ENCODE measurements at places on chromosomes 6 and 20. TPM values are rescaled to one million over a fixed set of nuclear protein-coding genes. Genes with fewer than 3 reads are reported as not detected.

DNA sequence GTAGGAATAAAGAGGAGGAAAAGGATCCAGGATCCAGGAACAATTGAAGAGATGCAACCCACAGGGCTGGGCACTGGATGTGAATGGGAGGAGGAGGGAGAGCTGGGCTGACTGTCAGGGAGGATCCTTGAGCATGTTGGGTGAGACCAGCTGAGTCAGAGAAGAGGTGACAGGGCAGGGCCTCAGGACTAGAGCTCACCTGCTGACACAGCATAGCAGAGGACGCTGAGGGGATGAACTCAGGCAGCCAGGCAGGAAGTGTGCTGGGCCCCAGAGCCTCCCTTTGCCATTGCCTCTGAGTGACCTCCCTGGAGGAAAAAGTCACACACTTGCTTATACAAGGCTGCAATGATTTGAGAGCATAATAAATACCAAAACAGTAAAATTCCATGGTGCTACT lies 72.3 kb downstream of the ZNF133 start:
- no peak for DNase-seq

- DNase-seq, result no peak
Observed at GRCh38 chr6:453152-453551, 61.6 kb downstream of the IRF4 start.

GRCh38 chr20:22861231-22861980 lies 173.7 kb upstream of the SSTR4 start:
- no peak for DNase-seq

DNA sequence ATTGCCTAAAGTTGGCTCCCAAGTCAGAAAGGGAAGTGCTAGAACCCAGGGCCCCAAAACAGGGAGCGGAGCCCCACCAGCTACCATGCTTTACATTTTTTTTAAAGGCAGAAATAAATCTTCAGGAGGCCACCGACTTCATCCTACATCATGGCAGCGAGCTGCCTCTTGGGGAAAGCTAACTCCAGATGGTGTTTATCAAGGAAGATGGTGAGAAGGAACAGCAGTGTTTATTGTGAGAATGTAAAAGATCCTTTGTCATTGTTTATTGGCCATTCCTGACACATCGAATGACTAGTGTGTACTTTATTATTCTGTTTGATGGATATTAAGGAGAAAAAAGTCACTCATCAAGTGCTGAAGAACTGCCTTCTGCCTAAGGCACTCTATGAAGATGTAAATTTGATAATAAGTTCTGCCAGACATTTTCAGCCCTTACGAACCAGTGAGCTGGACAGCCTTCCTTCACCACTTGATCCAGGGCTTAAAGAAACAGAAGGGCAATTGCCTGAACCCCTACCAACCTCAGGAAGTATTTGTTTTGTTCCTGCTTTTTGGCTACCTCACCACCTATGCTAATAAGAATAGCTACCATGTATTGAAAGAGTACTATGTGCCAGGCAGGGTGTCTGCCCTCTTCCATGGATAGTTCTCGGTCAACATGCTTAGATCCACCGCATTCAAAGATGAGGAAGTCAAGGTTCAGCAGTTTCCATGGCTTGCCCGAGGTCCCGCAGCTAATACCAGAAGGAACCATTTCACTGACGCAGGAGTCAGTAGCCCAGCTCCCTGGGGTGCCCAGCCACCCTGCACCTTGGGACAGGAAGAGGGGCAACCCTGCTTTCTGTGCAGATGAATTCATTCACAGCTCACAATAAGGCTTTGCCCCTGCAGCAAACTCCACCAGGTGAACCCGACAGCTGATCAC lies 194.7 kb upstream of the RREB1 start:
- DNase-seq, result no peak

DNA sequence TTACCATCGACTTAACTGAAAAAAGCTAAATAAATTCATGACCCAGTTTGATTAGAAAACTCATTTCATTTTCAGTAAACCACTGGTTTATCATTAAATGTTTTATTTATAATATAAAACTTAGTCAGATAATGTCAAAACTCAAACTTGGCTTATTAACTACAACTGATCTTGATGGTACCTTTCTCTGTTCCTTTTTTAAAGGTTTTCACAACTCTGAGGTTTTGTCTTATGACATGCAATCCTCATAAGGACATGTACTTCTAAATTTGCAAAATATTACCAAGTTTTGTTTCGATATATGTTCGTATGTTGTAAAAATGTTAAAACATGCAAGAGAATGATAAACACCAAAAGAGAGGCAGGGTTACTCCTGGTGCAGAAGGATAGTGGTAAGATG lies 82.5 kb upstream of the PDE10A start:
- DNase-seq, result no peak

GRCh38 chr20:651713-652614 lies 1.0 kb downstream of the SRXN1 start:
- DNase-seq, result peak; percentile 33

- no peak for DNase-seq
Observed at GRCh38 chr20:44745598-44746366, at the start of gene KCNK15. TSS of gene KCNK15 (plus strand) at chr20:44745865. CDS start at chr20:44745911, 46 bp downstream.

DNA sequence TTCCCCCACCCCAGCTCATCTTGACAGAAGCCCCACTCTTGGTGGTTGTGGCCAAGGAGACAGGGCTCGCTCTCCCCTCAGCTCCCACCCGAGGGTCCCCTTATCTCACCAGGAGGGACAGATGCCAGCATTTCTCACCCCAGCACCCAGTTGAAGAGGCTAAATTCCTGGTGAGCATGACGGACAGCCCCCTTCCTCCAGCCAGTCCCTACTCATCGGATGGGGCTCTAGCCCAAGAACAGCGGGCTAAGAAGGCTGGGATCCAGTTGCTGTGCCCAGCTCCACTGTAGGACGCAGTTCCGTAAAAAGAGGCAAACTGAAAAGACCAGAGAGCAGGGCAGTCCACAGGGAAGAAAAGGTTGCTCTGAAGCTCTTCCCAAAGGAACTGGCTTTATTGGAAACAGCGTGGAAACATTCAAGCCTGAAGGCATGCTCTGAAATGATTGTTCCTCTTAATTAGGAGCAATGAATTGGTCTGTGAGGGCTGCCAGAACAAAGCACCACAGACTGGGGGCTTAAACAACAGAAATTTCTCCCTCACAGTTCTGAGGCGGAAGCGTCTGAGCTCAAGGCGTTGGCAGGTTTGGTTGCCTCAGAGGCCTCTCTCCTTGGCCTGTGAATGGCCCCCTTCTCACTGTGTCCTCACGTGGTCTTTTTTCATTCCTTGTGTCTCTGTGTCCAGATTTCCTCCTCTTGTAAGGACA lies 17.9 kb upstream of the KIF25 start:
- no peak for DNase-seq

GRCh38 chr20:41223112-41223511 lies 85.8 kb downstream of the PLCG1 start:
- DNase-seq, result no peak

GRCh38 chr6:14703586-14703985 lies 542.3 kb upstream of the JARID2 start:
- DNase-seq, result no peak

DNA sequence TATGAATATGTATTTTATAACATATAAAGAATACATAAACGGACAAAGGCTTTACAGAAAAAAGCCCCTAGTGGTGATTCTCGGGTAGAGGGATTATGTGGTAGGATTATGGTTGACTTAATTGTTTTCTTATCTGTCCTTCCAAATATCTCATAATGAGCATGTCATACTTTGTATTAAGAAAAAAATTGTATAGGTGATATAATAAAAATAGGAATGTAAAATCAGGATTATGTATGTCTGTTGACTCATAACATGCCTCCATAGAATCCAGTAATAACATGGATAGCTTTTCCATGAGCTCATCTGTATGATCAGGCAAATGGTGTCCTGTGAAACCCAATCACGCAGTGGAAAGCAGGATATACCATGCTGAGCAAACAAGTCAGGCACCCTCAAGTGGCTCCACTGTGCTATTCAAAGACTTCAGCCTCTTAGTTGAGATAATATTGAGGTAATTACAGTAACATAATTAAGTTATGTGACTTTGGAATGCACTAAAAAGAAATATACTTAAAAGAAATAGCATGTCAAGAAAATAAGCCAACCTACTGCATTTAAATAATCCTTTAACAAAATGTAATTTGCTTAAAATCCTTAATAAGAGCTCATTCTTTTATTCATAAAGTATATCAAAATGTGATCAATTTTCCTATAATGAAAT lies 39.6 kb upstream of the PRELID3B start:
- peak; percentile 37 for DNase-seq

DNA sequence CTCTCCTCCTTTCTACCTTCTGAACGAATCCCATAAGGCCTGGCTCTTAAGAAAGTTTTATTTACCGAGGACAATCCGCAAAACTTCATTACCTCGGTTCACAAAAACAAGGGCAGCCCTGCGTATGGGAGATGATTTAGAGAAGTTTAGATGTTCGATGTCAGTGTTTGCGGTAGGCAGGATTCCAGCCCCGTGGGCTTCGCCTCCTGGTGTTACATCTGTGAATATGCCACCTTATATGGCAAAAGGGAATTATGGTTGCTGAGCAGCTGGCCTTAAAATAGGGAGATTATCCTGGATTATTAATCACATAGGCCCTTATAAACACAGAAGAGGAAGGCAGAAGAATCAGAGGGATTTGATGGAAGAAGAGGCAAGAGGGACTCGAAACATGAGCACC lies 21.1 kb downstream of the BMP6 start:
- DNase-seq, result no peak

GRCh38 chr6:47836639-47837038 lies 54.8 kb downstream of the OPN5 start:
- no peak for DNase-seq

DNA sequence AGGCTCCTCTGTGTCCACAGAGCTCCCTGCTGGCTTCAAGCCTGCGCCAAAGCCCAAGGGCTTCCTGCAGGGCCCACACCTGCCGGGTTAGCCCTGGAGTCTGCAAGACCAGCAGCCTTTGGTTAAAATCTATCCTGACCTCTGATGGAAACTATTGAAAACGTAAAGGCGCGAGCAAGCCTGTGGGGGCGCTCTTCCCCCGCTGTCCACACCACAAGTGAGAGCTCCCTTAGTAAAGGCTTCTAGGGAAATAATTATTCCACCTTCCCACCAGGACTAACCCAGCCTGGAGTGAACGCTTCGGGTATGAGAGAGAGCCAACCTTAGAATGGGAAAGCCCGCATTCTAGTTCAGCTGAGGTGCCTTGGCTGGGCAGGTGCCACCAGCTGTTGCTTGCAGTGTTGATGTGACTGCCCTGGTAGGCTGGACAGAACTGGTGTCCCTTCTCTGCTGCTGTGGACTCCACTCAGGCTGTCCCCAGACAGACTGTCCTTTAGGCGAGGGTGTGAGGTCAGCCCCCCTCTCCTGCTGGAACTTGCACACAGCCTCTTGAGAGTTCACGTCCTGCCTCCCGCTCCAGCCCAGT lies 68.7 kb downstream of the SYTL3 start:
- DNase-seq, result peak; percentile 45

GRCh38 chr6:87791029-87791428 lies 89.0 kb upstream of the AKIRIN2 start:
- DNase-seq, result no peak

DNA sequence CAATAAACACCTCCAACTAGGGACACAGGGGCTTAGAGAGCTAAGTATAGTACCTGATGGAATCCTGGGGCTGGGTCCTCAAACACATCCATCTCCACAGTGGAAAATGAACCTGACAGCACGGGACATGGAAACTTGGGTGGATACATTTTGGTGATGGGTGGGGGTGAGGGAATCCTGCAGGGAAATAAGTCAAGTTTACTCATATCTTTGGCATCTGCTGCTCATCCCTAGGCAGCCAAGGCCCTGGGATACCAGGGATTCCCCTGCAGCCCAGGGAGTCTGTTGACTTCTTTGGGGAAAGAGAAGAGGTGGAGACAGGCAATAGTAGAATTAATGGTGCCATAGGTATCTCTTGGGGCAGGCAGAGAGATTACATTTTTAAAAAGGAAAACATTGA lies 6.6 kb downstream of the APOBEC2 start:
- DNase-seq, result no peak

The HNF4A gene
- total RNA-seq, result not detected

The CGAS gene
- 0.42 TPM for total RNA-seq

The ENPP1 gene
- total RNA-seq, result 0.39 TPM

The SLCO4A1 gene
- total RNA-seq, result 30.4 TPM

The ASXL1 gene
- total RNA-seq, result 122 TPM

The ADGRF4 gene
- total RNA-seq, result not detected

The ITPA gene
- total RNA-seq, result 54.4 TPM

The METTL24 gene
- not detected for total RNA-seq

The RSPO4 gene
- not detected for total RNA-seq

The PRR18 gene
- 0.13 TPM for total RNA-seq

The OR2W1 gene
- not detected for total RNA-seq

The RBPJL gene
- not detected for total RNA-seq

All from OCI-LY7 (cell line).